Activated CD8-positive, alpha-beta memory T cell treated with anti-CD3 and anti-CD28 coated beads for 1 hour (primary cell): ENCODE measurements at places on chromosomes 16 and 17.

DNA sequence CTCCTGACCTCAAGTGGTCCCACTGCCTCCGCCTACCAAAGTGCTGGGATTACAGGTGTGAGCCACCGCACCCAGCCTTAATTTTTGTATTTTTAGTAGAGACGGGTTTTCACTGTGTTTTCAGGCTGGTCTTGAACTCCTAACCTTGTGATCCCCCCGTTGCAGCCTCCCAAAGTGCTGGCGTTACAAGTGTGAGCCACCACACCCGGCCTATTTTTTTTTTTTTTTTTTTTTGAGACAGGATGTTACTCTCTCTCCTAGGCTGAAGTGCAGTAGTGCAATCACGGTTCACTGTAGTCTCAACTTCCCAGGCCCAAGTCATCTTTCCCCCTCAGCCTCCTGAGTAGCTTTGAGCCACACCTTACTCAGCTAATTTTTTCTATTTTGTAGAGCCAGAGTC is 3.1 kb upstream of the SNX11 start:
- DNase-seq: no peak

GRCh38 chr17:43880420-43880991 is 26.8 kb downstream of the MPP2 start:
- no peak for DNase-seq

GRCh38 chr16:50276801-50277555 is 10.6 kb downstream of the ADCY7 start:
- DNase-seq: no peak

DNA sequence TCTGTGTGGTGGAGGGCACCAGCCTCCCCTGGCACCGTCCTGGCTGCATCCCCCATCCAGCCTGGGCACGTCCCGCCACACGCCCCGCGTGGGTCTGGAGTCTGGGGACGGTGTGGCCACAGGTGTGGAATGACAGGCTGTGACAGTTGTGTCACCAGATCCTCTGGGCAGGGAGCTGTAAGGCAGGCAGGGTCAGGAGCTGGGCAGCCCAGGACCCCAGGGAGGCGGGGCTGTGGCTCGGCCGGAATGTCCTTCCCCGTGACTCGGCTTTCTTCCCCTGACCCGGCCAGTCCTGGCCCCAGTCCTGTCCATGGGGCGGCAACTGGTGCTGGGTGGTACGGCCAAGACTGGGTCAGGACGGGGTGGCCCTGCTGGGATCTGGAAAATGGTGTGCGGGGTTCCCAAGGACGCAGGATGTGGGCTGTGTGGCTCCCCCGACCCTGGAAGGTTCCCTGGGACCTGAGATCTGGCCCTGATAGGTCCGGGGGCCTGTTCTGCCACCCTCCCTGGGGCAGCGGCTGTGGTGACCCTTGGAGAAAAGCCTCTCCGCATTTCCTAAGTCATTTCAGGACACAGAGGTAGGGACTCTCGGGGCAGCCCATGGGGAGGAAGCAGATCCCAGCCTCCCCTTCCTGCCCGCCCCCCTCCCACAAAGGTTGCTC is 3.3 kb upstream of the SLC16A3 start:
- no peak for DNase-seq
